Putamen (tissue), 1 donor: ENCODE measurements at places on chromosomes 2 and 18.

DNA sequence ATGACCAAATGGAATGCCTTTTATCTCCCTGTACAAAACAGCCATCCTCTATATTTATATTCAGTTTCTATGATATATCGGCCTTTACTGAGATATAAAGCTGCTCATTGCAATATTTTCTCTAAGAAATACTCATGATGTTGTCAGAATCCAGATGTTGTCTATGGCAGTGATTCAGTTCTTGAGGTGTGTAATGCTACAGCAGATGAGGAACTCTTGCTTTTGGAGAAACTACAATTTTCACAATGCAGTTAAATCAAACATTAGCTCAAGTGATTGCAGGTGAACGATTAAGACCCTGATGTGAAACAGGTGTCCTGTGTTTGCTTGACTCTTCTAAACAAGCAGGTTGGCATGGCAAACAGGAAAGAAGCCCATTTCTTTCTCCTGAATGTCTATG is 256.2 kb upstream of the CDH20 start:
- no peak for DNase-seq

- no peak for DNase-seq
Measured at GRCh38 chr18:24491927-24492834, 31.7 kb downstream of the HRH4 start.

DNA sequence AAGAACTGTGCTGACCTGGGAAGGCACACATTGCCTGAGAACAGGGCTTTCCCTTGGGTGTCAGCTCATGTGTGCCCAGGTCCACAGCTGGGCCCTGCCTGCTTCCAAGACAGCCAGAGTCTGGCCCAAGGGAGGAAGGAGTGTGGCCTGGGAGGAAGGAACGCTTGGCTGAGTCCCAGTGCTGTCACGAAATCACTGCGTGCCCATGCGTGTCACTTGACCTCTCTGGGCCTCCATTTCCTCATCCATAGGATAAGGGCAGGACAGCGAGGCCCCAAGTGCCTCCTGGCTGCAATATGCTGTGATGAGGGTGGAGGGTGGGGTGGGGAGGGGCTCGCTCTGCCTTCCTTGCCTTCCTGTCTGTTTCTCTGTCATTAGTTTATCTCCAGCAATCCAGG is 642 bp upstream of the KCNK3 start:
- no peak for DNase-seq

GRCh38 chr2:96528700-96529375 is 7.7 kb upstream of the ARID5A start:
- DNase-seq: no peak

DNA sequence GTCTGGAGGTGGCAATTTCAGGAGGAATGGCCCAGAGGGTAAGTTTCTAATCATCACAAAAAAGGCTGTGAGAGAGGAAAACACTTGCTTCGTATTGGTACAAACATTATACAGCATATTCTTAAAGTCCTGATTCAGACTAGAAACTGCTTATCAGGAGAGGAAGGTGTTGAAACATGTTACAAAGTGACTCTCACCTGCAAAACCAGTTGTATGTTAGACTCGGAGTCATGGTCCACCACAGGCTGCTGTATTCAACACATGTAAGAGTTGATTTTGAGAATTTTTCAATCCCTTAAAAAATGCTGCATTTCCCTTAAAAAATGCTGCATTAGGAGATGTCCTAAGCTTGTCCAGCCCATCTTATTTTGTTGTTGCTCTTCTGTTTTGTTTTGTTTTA is 61.5 kb downstream of the MBP start:
- DNase-seq: no peak

DNA sequence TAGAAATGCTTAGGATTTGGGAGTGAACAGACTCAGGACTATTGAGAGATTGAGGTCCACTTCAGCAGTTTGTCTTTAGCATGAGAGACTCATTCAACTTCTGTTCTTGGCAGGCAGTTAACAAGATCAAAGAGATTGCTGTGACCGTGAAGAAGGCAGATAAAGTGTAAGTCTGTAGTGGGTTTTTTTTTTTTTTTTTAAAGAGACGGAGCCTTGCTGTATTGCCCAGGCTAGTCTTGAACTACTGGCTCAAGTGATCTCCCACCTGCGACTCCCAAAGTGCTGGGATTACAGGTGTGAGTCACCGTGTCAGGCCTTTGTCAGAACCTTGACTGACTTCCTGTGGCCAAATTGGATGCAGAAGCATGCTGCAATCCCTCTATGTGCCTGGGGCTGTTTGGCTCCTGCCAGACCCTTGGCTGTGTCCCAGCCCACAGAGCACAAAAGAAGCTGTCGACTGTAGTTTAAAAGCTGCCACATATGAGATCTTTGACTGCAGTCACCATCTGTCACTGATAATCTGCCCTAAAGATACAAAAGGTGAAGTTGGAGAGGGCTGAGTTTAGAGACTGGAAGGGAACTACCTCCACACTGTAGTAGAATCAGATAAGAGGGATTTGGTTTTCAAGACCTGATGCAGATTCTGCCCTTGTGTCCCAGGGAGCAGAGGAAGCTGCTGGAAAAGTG is 9.9 kb downstream of the CCT7 start:
- no peak for DNase-seq

- no peak for DNase-seq
Measured at GRCh38 chr2:207777124-207777523, 7.4 kb upstream of the FZD5 start.

DNA sequence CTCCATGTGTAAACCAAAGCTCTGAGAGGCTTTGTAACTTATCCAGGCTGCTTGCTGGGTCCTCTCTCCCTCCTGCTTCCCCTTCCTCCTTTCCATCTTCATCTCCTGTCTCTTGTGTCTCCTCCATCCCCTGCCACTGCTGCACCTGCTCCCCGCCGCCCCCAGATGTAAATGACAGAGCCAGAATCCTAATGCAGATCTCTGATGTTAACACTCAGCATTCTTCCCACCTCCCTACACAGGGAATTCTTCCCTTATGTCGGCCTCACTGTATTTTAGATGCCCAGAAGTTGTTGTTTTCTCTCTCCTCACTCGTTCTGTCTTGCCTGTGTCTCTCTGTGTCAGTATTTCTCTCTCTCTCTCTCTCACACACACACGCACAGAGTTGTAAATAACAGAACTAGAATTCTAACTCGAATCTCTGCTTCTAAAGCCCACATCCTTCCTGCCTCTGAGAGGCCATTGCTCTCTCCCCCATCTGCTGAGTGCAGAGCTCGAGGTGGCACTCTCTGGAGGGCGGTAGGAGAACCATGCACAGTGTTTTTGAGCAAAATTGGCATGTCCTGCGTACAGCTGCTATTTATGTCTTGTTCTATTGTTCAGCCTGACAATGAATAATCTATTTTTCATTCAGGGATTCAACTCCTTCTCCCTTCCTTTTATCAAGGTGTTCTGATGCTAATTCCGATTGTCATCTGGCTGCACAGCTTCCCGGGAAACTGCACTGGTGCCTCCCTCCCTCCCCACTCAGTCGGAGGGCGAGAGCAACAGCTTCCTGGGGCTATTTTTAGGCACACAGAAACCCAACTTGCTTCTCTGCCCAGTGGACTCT is 219.9 kb downstream of the SH3RF3 start:
- peak; percentile 41 for DNase-seq

GRCh38 chr18:59459369-59460071 is 100.5 kb upstream of the LMAN1 start:
- DNase-seq: no peak

GRCh38 chr2:180061085-180061484 is 54.0 kb upstream of the CWC22 start:
- no peak for DNase-seq

- no peak for DNase-seq
Measured at GRCh38 chr2:142901780-142902179, 24.3 kb downstream of the KYNU start.

DNA sequence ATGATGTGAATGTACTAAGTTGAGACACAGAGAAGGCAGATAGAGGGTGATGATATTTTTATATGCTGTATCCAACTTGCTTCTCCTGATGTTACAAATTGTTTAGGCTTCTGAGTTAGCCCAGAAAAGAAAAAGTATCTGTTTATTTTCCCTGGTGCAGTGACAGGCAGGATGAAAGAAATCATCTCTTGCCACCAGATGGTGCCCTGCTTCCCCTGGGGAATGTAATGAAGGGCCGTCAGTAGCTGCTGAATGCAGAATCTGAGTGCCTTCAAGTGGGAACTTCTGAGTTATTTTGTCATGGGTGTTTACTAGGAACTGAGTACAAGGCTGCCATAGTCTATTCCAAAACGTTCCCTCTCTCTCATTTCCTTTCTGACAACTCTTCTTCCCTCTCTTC is 525.6 kb downstream of the MBD2 start:
- peak; percentile 3 for DNase-seq

DNA sequence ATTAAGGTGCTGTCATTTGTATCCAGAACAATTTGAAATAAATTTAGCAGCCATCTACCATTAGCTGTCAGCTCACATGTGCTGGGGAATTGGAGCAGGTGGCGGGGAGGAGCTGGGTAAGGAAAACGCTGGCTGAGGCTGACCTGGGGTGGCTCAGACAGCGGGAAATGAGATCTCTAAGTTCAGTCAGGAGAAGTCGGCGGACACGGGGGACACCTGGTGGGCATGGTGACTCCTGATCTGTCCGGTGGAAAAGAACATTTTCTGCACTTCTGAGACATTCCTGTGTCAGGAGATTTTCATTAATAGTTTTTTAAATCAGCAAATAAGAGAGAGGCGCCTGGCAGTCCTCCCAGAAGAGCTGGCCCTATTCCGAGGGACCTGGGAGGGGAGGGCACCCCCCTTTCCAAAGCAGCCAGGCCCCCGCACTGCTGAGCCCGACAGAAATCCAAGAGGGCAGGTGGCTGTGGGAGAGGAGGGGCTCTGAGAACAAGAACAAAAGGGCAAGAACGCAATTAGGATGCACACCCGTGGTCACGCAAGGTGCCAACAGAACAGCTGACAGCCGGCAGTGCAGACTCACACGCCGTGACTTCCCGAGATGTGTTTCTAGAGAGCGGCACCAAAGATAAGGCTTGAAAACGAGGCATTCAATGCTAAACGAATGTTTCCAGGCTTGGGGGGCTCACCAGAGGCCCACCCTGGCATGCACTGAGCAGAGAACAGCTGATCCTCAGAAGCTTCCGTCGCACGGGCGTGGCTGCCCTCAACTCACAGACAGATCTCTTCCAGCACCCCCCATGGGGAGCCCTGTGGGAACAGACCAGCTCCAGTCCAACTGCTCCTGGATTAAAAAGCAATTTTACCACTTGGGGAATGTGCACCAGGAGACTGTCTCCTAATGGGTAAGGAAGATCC is 26.4 kb downstream of the SLC66A2 start:
- peak; percentile 69 for DNase-seq

DNA sequence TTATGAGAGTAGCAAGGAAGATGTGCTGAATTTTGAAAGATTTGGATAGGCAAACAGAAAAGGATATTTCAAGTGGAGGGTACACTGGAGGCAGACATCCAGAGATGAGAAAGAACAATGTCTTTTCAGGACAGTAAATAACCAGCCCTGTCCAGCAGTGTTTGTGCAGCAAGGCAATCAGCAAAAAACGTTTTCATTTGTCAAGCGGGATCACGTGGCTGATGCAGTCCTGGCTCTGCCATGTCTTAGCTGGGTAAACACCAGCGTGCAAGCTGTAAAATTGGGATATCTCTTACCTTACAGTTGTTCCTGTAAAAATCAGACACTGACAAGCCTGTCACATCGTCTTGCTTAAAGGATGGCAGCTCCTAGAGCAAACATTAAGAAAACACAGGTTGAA is 67.8 kb downstream of the CWC22 start:
- no peak for DNase-seq

- DNase-seq: no peak
Measured at GRCh38 chr2:12651641-12652040, 65.1 kb upstream of the TRIB2 start.

DNA sequence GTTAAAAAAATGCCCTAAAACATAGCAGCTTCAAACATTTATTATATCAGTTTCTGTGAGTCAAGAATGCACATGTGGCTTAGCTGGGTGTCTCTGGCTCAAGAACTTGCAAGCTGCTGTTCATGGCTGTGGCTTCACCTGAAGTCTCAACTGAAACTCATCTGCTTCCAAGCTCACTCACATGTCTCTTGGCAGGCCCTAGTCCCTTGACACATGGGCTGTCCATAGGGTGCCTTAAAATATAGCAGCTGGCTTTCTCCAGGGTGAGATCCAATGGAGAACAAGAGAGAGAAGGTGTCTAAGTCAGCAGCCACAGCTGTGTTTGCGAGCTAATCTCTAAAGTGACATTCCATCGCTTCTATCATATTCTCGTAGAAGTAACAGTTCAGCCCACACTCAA is 152.8 kb downstream of the DSEL start:
- no peak for DNase-seq

- no peak for DNase-seq
Measured at GRCh38 chr18:48355276-48356115, 53.7 kb downstream of the ZBTB7C start.

GRCh38 chr2:20016346-20016745 is 3.9 kb upstream of the MATN3 start:
- no peak for DNase-seq

DNA sequence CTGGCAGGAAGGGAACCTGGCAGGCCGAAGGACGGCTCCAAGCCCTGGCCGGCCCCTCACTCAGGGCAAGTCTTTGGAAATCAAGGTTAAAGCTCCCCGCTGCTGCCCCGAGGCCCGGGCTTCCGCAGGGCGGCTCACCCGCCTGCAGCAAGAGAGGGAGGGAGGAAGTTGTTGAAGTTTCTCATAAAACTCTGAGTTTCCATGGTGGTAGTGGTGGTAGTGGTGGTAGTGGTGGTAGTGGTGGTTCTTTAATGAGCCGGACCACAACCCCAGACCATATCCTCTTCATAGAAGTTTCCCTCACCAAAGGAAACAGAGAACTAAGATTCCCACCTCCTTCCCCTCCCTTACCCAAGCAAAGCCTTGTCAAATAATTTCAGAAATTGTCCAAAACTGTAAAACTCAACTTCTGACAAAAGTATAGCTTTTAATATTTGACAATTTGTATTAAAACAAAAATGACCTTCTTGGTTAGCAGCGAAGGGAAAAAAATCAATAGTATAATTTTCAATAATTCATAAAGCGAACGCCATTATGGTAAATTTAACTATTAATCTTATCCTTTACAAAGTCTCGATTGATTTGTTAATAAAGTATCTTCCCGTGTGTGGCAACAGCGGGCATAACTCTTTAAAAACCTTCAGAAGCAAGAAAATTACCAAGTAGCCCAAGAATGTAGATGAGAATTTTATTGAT is 1.5 kb upstream of the HOXD10 start:
- DNase-seq: no peak

GRCh38 chr18:34085140-34085739 is 139.5 kb downstream of the NOL4 start:
- no peak for DNase-seq
